ENCODE measurements at places on chromosomes 12 and 14. TPM values are rescaled to one million over a fixed set of nuclear protein-coding genes. Genes with fewer than 3 reads are reported as not detected.
A peak's percentile ranks its signal among the peaks of the same experiment; 100 is the strongest.

GRCh38 chr14:51619561-51619960 lies 32.1 kb upstream of the FRMD6 start:
- no peaks in the 10 kb centered on the region for H3K36me3 ChIP-seq
- H3K4me3 ChIP-seq: no peak overlapping the region
- H3K4me1 ChIP-seq: no peaks in the 10 kb centered on the region
- no peak for DNase-seq

DNA sequence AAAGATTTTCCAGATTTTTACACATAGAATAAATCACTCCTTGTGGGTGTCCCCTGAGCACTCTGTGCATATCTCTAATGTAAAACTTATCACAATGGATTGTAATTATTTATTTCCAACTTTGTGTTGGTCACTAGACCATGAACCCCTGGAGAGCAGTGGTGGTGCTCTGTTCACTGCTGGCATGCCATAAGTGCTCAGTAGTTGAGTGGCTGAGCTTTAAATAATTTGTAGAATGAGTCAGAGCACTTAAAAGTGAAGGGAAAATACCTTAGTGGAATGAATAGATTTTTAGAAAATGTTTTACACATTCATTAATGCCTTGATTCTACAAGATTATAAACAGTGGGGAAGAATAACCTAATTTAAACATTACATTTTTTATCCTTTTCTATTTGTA lies 6.3 kb downstream of the MGAT4C start:
- no peak overlapping the region for H3K27ac ChIP-seq
- no peak for DNase-seq
- no peak overlapping the region for H3K4me3 ChIP-seq
- H3K27me3 ChIP-seq: no peaks in the 10 kb centered on the region

- H3K27ac ChIP-seq: no peak overlapping the region
- H3K4me3 ChIP-seq: no peak overlapping the region
- H3K36me3 ChIP-seq: no peaks in the 10 kb centered on the region
- H3K4me1 ChIP-seq: no peaks in the 10 kb centered on the region
These were observed 171.8 kb upstream of the ATF7IP start for GRCh38 chr12:14193639-14194038.

DNA sequence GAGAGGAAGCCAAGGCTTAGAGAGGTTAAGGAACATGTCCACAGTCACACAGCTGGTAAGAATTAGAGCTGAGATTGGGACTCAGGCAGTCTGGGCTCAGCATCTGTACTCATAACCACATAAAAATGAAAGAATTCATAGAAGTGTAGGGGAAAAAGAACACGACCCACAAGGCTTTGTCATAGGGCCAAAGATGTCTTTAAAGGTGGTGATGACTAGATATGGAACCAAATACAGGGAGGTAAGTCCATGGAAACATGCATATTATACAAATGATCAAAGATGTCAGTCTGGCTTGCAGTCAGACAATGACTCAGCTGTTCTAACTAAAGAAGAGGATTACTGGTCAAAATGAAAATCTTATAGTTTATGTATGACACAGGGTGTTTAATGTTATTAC lies 7.2 kb upstream of the SSPN start:
- H3K36me3 ChIP-seq: no peaks in the 10 kb centered on the region
- no peak overlapping the region for H3K27ac ChIP-seq
- H3K27me3 ChIP-seq: no peaks in the 10 kb centered on the region
- H3K4me1 ChIP-seq: no peaks in the 10 kb centered on the region
- no peak for DNase-seq

DNA sequence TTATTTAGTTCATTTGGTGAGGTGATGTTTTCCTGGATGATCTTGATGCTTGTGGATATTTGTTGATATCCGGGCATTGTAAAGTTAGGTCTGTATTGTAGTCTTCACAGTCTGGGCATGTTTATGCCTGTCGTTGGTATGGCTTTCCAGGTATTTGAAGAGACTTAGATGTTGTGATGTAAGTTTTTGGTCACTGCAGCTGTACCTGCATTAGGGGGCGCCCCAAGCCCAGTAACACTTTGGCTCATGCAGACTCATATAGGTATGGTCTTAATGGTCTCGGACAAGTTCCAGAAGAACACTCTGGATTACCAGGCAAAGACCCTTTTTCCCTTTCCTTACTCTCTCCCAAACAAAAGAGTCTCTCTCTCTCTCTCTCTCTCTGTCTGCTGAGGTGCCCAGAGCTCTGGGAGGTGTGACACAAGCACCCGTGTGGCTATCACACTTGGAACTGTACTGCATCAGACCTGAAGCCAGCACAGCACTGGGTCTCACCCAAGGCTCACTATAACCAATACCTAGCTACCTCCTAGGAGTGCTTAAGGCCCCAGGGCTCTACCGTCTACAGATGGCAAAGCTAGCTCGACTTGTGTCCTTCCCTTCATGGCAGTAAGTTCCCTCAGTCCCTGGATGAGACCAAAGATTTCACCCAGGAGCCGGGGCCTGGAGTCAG lies 425.8 kb upstream of the ATXN7L3B start:
- H3K27ac ChIP-seq: no peak overlapping the region
- no peak for DNase-seq
- H3K4me3 ChIP-seq: no peak overlapping the region

GRCh38 chr14:75401361-75401760 lies 26.5 kb upstream of the JDP2 start:
- no peak for DNase-seq
- no peaks in the 10 kb centered on the region for H3K27me3 ChIP-seq
- H3K4me3 ChIP-seq: peak overlapping the region; percentile 13
- peaks cover 5% of the 10 kb centered on the region for H3K4me1 ChIP-seq

- no peaks in the 10 kb centered on the region for H3K4me1 ChIP-seq
- no peaks in the 10 kb centered on the region for H3K27me3 ChIP-seq
- no peak overlapping the region for H3K4me3 ChIP-seq
- peak; percentile 2 for DNase-seq
These were observed 23.7 kb downstream of the CDC42BPB start for GRCh38 chr14:103033681-103034096.

DNA sequence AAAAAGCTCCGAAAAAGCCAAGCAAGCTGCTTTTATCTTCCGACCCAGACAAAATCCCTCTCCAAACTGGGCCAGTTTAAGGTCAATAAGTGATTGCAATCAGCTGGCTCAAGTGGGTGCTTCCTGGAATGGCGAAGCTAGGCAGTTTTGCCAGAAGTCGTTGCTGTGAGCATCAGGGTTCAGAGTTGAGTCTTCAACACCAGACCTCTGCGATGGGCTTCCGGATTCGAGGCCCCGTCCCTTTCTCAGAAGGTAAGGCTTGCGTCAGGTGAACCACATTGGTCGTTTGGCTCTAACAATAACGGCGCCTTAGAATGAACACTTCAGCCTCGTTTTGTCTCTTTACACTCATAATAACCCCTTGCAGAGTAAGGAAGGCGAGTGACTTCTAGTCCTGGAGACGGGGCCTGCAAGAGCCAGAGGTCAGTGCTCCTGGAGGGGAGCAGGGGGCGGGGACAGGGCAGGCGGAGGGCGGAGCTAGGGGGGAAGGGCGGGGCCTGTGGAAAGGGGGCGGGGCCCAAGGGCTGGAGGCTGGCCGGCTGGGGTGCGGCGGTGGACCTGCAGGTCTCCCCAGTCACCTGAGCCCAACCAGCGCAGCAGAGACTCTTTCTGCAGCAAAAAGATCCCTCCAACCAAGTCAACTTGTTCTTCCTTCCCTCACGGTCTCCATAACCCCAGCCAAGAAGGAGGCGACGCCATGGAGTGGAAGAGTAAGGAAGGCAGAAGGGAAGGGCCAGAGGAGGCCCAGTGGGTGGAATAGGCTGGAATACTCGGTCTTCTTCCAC lies 34.0 kb upstream of the NFYB start:
- no peak for DNase-seq
- H3K4me3 ChIP-seq: no peak overlapping the region
- H3K4me1 ChIP-seq: peaks cover 1% of the 10 kb centered on the region
- no peaks in the 10 kb centered on the region for H3K27me3 ChIP-seq

GRCh38 chr12:11771356-11771755 lies 121.9 kb downstream of the ETV6 start:
- no peak for DNase-seq
- H3K27ac ChIP-seq: no peak overlapping the region
- no peaks in the 10 kb centered on the region for H3K4me1 ChIP-seq
- H3K4me3 ChIP-seq: no peak overlapping the region
- H3K36me3 ChIP-seq: no peaks in the 10 kb centered on the region
- no peaks in the 10 kb centered on the region for H3K27me3 ChIP-seq

GRCh38 chr12:133038118-133038709 lies 905 bp downstream of the ZNF84 start:
- H3K27ac ChIP-seq: peak overlapping the region; percentile 96
- H3K27me3 ChIP-seq: no peaks in the 10 kb centered on the region
- peaks cover 10% of the 10 kb centered on the region for H3K36me3 ChIP-seq
- peak overlapping the region; percentile 86 for H3K4me3 ChIP-seq
- no peak for DNase-seq
- no peaks in the 10 kb centered on the region for H3K4me1 ChIP-seq

- no peaks in the 10 kb centered on the region for H3K36me3 ChIP-seq
- H3K4me3 ChIP-seq: no peak overlapping the region
- H3K27me3 ChIP-seq: no peaks in the 10 kb centered on the region
These were observed 33.4 kb downstream of the FNTB start for GRCh38 chr14:65019944-65020566.

DNA sequence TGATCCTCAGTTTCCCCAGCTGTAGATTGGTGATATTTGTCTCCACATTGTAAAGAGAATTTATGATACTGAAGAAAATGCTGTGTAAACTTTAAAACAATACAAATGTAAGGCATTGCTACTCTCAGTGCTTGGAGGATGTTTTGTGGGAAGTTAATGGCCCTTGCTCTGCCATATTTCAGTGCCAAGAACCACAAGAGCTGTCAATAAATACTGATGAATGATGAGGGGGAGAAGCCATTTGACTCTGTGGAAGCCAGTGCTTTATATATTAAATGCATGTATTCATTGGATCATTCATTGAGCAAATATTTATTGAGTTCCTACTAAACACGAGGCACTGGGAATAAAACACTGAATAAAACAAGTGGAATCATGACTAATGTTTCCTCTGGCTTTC lies 30.8 kb downstream of the CACNA1C start:
- H3K27ac ChIP-seq: no peak overlapping the region
- no peaks in the 10 kb centered on the region for H3K27me3 ChIP-seq
- no peak overlapping the region for H3K4me3 ChIP-seq
- no peak for DNase-seq
- H3K36me3 ChIP-seq: no peaks in the 10 kb centered on the region
- no peaks in the 10 kb centered on the region for H3K4me1 ChIP-seq

- H3K36me3 ChIP-seq: no peaks in the 10 kb centered on the region
- no peaks in the 10 kb centered on the region for H3K27me3 ChIP-seq
- no peak for DNase-seq
These were observed 127.7 kb downstream of the SNAPC1 start for GRCh38 chr14:61889914-61890351.

- H3K27ac ChIP-seq: no peak overlapping the region
- DNase-seq: no peak
- no peaks in the 10 kb centered on the region for H3K36me3 ChIP-seq
- H3K4me1 ChIP-seq: no peaks in the 10 kb centered on the region
- no peaks in the 10 kb centered on the region for H3K27me3 ChIP-seq
- no peak overlapping the region for H3K4me3 ChIP-seq
These were observed 14.8 kb upstream of the PTHLH start for GRCh38 chr12:27987331-27987730.

DNA sequence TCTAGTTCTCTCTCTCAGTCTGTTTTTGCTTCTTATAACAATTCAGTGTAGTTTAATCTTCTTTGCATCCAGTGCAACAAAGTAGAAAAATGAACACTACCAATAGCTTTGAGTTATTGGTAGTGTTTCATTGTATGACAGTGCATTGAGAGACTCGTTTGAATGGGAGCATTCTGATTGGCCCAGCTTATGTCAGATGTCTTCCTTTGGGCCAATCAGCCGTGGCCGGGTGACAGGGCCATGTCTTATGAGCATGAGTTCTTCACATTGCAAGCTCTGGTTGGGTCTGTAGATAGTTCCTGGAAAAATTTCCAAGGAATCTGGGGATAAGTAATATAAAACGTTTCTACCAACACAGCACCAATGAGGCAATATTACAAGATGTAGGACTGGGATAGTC lies 36.5 kb downstream of the GYS2 start:
- H3K27me3 ChIP-seq: no peaks in the 10 kb centered on the region
- no peak for DNase-seq
- H3K27ac ChIP-seq: no peak overlapping the region
- no peaks in the 10 kb centered on the region for H3K4me1 ChIP-seq

DNA sequence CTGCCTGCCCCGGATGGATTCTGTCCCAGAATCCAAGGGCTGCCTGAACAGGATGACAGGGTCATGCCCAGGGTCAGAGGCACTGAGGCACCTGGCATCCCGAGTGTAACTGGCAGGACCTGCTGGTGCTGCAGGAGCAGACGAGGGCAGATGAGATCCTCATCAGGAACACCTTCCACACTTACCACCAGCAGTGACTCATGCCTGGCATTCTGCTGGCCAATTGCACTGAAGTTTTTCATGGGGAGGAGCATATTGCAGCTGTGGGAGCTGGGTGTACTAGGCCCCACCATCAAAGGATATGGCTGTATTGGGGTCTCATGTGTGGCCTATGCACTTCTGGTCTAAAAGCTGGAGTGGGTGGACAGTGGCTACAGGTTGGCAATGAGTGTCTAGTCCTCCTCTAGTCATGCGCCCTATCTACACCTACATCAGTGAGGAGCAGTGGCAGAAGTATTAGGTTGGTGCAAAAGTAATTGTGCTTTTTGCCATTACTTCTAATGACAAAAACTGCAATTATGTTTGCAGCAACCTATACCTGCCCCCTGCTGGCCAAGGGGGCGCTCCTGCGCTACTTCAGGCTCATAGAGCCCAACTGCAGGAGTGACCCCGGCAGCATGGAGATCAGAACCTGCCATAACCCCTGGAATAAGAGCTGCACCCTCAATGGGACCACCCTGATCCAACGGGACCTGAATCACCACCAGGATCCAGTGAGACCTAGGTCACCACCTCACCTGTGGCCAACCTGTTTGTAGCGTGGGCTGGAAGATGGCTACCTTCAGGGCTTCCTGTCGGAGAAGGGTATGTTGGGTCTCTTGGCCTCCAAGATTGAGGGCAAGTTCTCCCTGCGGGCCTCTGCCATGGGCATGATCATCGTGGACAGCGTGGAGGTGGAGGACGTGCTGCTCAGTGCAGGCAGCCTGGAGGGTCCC lies 8.0 kb upstream of the C12orf42 start:
- no peak overlapping the region for H3K4me3 ChIP-seq
- H3K27me3 ChIP-seq: no peaks in the 10 kb centered on the region
- DNase-seq: no peak
- H3K27ac ChIP-seq: no peak overlapping the region

DNA sequence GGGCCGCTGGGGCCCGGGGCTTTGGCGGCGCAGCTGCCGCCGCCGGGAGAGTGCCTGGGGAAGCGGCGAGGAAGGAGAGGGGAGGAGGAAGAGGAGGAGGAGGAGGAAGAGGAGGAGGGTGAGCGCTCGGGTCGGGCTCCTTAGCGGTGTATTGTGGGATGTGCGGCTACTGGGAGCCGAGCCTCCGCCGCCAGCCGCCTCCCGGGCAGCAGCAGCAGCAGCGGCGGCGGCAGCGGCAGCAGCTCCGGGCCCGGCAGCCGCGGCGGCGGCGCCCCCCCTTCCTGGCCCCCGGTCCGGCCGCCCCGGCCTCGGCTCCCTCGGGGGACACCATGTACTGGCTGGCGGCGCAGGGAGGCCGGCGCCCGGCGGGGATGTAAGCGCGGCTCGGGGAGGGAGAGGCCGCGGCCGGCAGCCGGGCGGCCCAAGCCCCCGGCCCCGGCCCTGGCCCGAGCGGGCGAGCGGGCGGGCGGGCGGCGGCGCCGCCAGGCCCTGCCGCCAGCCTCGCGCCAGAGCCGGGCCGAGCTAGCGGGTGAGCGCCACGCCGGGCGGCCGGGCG lies at the start of gene SETD1B:
Gene SETD1B (plus strand): TSS at position 149 of the 556 bp plus-strand sequence. CDS start 729 bp downstream, outside the sequence.
- H3K4me1 ChIP-seq: no peaks in the 10 kb centered on the region
- peak within 1 kb of the TSS; percentile 80 for H3K4me3 ChIP-seq
- H3K27me3 ChIP-seq: no peaks in the 10 kb centered on the region

The KRT3 gene
- total RNA-seq: not detected

The KITLG gene
- 26.5 TPM for total RNA-seq

The PIANP gene
- total RNA-seq: 0.29 TPM

The SERPINA1 gene
- 42.6 TPM for total RNA-seq

The CLEC1B gene
- total RNA-seq: not detected

The FOXN4 gene
- not detected for total RNA-seq

The CEBPE gene
- 0.32 TPM for total RNA-seq

The RD3L gene
- not detected for total RNA-seq
